Activated T-helper 17 cell treated with anti-CD3 and anti-CD28 coated beads, Interleukin-2, amount 50 U/mL, for 72 hours (primary cell): ENCODE measurements at places on chromosomes 6 and 20. TPM values are rescaled to one million over a fixed set of nuclear protein-coding genes. Genes with fewer than 3 reads are reported as not detected.

Gene SLPI
- total RNA-seq: not detected

Gene ECT2L
- 0.11 TPM for total RNA-seq

Gene ADGRF4
- not detected for total RNA-seq

Gene MTHFD1L
- total RNA-seq: 58.0 TPM

Gene SH3BGRL2
- 0.24 TPM for total RNA-seq

Gene HLA-DQA2
- 0.17 TPM for total RNA-seq

Gene SLC22A7
- not detected for total RNA-seq

Gene HMGCLL1
- total RNA-seq: not detected

Gene ZC2HC1B
- total RNA-seq: not detected

Gene BHLHE23
- not detected for total RNA-seq

Gene SUMO4
- total RNA-seq: 16.0 TPM

Gene CLPSL1
- total RNA-seq: not detected

Gene C6orf15
- total RNA-seq: not detected

Gene MEP1A
- not detected for total RNA-seq

Gene NHLRC1
- not detected for total RNA-seq

Gene GGTLC1
- not detected for total RNA-seq

Gene DAAM2
- not detected for total RNA-seq

Gene HM13
- total RNA-seq: 164 TPM

Gene BCLAF1
- total RNA-seq: 138 TPM

Gene ZNF391
- 2.7 TPM for total RNA-seq

Gene ABHD12
- total RNA-seq: 23.0 TPM

Gene STX11
- 22.3 TPM for total RNA-seq

Gene NKAIN4
- total RNA-seq: not detected

Gene MRPS10
- total RNA-seq: 23.9 TPM

Gene HSF2
- 14.0 TPM for total RNA-seq

Gene PGC
- not detected for total RNA-seq

Gene RAD21L1
- not detected for total RNA-seq

Gene CLDN20
- not detected for total RNA-seq

Gene C6orf52
- not detected for total RNA-seq

Gene SLC26A8
- not detected for total RNA-seq

Gene RAET1E
- 4.9 TPM for total RNA-seq

Gene DEFB113
- total RNA-seq: not detected

Gene MICA
- 16.2 TPM for total RNA-seq

Gene APOBEC2
- total RNA-seq: not detected

Gene SIRPD
- not detected for total RNA-seq

Gene PSMB9
- total RNA-seq: 215 TPM

Gene DNMT3B
- total RNA-seq: 0.99 TPM

Gene HLA-DQA1
- 11.6 TPM for total RNA-seq

Gene PSORS1C2
- not detected for total RNA-seq

Gene ADGRB3
- total RNA-seq: 0.05 TPM

Gene ADAT2
- total RNA-seq: 20.8 TPM

Gene KHDRBS2
- not detected for total RNA-seq

Gene TINAG
- total RNA-seq: not detected
